ENCODE measurements at places on chromosomes 6 and 20.

DNA sequence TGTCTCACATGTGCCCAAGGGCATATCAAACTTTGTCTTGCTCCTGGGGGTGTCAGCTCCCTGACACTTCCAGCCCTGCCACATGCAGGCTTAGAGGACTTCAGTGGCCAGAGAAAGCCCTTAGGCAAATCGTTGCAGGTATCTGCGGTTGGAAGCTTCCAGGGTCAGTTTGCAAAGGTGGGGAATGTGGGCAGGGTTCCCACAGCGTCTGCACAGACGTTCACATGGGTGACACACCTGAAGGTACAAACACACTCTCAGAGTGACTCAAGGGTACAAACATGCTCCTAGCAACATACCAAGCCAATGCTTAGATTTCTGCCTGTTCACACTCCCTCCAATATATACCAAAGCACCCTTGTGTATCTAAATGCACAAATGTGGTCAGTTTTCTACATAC, 30.0 kb downstream of the VSTM2L start:
- no peak for DNase-seq

- no peak for DNase-seq
These were observed 126.5 kb downstream of the FRK start for GRCh38 chr6:115934145-115934544.

DNA sequence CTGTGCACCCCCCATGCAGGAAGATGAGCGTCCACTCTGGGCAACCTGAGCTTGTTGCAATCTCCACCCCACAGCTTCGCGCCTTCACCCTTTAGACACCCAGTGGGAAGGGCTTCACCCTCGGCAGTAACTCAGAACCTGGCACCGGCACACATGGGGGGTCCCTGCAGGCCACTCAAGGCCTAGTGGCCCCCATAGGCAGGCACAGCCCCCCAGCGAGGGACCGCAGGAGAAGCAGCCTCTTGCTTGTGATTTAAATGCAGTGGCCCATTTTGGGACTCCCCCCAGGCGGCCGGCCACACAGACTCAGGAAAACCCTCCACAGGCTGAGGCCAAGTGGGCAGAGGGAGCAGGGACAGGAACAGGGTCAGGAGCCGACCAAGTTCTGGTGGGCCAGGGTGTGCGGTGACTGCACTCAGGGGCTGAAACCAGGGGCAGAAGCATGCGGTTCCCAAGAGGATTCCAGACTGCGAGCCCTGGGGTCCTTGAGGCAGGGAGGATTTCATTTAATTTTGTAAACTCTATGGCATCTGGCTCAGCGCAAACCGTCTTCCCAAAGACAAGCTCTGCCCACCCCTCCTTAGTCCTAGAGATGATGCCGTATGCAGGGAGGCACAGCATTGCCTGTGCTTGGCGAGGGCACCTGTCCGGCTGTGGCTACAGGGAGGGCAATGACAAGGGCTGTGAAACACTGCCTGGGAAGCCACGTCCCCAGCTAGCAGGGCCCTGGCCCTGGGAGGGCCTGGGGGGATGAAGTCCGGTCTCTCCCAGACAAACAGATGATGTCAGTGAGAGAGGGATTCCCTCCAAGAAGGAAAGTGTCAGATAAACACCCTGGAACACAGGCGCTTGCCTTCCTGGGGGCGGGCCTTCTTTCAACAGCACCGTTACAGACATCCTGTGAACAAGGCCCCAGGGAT, 52.9 kb upstream of the GPR31 start:
- DNase-seq, result no peak

GRCh38 chr6:108630050-108630714, 69.5 kb downstream of the FOXO3 start:
- DNase-seq, result no peak

DNA sequence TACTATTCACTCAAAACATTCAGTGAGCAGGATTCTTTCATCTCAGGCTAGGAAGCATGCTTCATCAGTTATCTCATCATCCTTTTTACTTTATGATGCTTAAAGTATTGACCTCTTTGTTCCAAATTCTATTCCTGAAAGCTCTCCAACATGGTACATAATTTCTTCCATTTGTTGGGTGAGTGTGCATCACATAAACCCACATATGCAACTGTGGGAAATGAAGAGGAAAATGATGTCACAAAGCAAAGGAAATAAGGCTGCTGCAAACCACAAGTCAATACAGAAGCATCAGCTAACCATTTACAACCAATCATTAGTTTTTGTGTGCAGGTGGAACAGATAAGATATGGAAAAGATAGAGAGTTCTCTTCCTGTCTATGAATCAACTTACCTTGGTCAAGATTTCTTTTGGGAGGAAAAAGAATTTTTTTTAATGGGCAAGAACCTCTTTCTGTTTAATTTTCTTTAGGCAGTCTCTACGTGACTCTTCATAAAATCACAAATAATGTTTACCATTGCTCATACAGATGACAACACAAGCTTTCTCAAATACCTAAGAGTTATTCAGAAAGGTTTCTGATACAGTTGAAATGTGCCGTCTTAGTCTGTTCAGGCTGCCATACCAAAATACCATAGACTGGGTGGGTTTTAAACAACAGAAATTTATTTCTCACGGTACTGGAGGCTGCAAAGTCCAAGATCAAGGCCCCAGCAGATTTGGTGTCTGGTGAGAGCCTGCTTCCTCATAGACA, 259.9 kb downstream of the ADGRG6 start:
- DNase-seq, result no peak

DNA sequence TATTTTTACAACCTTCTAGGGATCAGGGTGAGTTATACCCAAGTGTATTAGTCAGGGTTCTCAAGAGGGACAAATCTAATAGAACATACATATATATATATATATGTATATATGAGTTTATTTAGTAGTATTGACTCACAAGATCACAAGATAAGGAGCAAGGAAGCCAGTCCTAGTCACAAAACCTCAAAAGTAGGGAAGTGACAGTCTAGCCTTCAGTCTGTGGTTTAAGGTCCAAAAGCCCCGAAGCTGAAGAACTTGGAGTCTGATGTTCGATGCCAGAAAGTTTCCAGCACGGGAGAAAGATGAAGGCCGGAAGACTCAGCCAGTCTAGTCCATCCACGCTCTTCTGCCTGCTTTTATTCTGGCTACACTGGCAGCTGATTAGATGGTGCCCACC, 632.7 kb upstream of the AGPAT4 start:
- no peak for DNase-seq

- DNase-seq, result no peak
These were observed 29.8 kb downstream of the HM13 start for GRCh38 chr20:31543966-31544598.

- no peak for DNase-seq
These were observed 131.0 kb upstream of the ESR1 start for GRCh38 chr6:151676460-151676945.

- peak; percentile 49 for DNase-seq
These were observed 60.4 kb upstream of the KLHL31 start for GRCh38 chr6:53725791-53726575.

DNA sequence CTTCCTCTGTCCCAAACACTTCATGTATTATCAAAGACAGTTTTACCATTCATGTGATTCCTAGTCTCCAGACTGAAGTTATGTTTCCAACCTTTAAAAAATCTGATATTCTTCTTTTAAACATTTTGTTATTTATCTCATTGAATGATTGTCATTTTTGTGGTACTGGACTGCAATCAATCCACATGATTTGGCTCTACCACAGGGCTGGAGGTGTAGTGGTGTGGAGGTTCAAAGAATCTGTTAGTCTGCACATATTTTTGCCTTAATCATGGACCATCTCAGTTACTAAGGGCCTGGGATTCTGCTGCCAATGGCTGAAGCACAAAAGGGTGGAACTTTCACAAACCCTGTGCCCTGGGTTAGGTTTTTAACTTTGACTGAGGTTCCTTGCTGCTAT, 164.1 kb upstream of the JAG1 start:
- no peak for DNase-seq

DNA sequence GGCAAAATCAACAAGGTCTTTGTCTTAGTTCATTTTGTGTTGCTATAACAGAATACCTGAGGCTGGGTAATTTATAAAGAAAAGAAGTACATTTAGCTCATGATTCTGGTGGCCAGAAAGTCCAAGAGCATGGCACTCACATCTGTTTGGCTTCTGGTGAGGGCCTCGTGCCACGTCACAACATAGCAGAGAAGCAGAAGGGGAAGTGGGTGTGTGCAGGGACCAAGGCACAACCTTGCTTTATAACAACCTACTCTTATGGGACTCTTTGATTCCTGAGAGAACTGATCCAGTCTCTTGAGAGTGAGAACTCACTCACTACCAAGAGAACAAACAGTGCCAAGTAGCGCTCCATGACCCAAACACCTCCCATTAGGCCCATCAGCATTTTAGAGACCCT, 25.4 kb downstream of the GABRR2 start:
- no peak for DNase-seq

- DNase-seq, result no peak
These were observed 142.6 kb downstream of the CEBPB start for GRCh38 chr20:50333131-50333670.

DNA sequence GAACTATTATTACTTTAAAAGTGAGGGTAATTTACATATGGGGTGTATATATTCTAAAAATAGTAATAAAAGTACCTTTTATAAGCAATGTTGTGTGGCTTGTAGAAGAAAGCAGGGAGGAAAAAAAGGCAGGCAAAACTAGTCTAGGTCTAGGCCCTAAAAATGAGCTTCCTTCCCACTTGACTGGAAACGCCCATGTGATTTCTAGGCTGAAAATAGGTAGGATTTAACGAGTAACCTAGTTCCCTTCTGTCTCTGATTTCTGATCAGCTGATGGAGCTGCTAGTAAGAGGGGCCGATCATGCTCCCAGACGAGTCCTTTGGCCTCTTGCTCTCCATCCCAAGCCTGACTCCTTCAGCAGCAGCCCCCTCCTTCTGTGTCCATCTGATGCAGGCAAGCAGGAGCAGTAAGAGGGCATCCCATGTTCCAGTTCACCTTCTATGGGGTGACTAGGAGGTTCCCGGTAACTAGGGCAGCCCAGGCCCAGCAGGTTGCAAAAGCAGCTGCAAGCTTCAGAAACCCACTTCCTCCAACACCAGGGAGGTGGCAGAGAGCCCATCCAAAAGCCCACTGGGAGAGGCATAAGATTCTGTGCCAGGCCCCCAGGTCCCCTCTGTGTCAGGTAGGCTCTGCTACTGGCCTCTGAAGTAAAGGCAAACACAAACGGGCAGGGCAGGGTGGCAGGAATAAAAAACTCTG, 24.4 kb downstream of the TBC1D20 start:
- no peak for DNase-seq

GRCh38 chr20:64145458-64146300, 18.6 kb upstream of the MYT1 start:
- DNase-seq, result no peak

- DNase-seq, result peak; percentile 70
These were observed 3.3 kb downstream of the SIM1 start for GRCh38 chr6:100461278-100461916.

DNA sequence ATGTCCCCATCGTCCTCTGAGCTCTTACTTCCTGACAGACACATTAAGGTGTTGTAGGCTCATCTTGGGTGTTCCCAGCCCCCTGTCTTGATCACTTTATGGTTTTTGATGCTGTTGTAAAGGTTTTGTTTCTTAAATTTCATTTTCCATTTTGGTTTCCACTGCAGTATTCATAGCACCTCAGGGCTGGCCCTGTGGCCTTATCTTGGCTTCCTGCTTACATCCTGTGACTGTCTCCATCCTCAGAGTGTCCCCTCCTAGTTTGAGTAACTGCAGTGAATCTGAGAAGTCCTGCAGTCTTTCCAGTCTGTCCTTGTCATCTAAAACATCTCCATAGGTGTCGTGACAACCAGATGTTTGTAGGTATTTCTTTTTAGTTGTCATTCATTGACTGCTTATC, 50.9 kb downstream of the JARID2 start:
- no peak for DNase-seq

GRCh38 chr6:29509239-29509638, 21.5 kb upstream of the MAS1L start:
- no peak for DNase-seq

- no peak for DNase-seq
These were observed 18.3 kb downstream of the KIF6 start for GRCh38 chr6:39706819-39707335.

DNA sequence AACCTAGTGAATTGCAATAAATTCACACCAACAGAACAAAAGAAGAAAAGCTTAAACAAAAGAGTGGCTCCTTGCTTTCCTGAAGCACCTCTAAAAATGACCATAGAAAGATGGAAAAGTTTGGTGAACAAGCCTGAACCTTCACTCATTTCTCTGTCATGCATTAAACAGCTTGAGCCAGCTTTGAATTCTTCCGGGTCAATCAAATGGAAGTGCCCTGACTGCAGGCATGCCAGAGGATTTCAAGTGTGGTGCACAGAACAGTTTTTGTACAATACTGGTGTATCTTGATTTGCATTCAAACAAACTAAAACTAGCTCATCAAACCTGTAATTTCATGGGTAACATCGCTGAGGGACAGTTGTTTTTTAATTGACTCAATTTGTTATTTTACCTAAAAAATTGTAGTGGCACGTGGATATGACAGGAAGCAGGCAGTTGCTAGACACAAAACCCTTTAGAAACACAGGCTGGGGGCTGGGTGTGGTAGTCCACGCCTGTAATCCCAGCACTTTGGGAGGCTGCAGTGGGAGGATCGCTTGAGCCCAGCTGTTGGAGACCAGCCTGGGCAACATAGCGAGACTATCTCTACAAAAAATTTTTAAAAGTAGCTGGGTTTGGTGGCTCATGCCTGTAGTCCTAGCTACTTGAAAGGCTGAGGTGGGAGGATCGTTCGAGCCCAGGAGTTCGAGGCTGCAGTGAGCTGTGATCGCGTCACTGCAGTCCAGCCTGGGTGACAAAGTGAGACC, 9.1 kb downstream of the CASS4 start:
- no peak for DNase-seq

- DNase-seq, result no peak
These were observed 102.0 kb downstream of the ERMARD start for GRCh38 chr6:169853196-169854082.

All from DMS 273 treated with DMSO at 0.1 percent for 48 hours (cell line).